ENCODE measurements at places on chromosomes 4 and X. TPM values are rescaled to one million over a fixed set of nuclear protein-coding genes. Genes with fewer than 3 reads are reported as not detected.

The GYG2 gene
- not detected for total RNA-seq

The NOX1 gene
- not detected for total RNA-seq

DNA sequence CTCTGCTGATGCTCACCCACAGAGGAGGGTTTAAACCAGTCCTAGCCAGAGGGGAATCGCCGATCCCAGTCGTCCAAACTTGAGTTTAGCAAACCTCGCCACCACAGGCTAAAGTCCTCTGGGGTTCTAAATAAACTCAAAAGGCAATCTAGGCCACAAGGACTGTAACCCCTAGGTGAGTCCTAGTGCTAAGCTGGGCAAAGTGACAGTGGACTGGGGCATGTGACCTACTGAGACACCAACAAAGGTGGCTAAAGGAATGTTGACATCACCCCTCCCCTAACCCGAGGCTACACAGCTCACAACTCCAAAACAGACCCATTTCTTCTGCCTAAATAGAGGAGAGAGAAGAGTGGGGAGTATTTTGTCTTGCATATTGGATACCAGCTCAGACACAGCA lies 142.8 kb upstream of the PRDX4 start:
- no peak for DNase-seq

The FAM133A gene
- not detected for total RNA-seq

- no peak for DNase-seq
Observed at GRCh38 chrX:17511556-17511955, 136.6 kb downstream of the NHS start.

- no peak for DNase-seq
Observed at GRCh38 chr4:8769645-8770517, 101.8 kb downstream of the HMX1 start.

The CYTL1 gene
- not detected for total RNA-seq

GRCh38 chr4:158094413-158095134 lies 78.3 kb downstream of the GASK1B start:
- no peak for DNase-seq

DNA sequence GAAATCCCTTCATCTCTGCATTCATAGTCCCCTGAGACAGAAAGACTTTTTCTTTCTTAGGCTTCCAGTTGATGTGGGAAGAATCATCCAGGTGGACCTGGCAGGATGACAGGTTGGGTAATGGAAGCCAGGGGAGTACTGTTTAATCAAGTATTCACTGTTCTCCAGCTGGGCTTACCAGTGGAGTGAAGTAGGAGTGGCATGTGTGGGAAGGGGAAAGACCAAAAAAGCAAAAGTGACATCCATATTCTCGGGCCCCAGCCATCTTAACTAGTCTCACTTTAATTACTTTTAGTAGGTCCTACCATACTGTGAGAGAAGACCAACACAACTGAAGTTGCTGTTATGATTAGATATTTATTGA lies 18.5 kb downstream of the VSIG4 start:
- DNase-seq = no peak

The TCEAL2 gene
- 1.1 TPM for total RNA-seq

The KCND1 gene
- total RNA-seq = 2.2 TPM

The ANXA3 gene
- total RNA-seq = not detected

GRCh38 chr4:183905593-183906488 lies 734 bp downstream of the STOX2 start:
- DNase-seq = no peak

DNA sequence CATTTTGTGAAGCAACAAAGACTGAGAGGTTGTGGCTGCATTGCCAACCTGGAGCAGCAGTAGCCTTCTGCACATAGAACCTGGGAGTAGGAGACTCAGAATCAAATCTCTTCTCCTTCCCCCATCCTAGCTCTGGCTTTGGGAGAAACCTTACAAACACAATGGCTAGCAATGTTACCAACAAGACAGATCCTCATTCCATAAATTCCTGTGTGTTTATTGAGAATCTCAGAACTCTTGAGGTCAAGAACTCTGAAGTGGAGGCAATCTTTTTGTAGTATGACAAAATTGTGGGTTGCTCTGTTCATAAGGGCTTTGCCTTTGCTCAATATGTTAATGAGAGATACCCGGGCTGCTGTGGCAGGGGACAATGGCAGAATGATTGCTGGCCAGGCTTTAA lies 406.7 kb upstream of the SPANXN1 start:
- DNase-seq = no peak

The SOD3 gene
- total RNA-seq = not detected

The TAF1 gene
- total RNA-seq = 62.5 TPM

The SYN1 gene
- total RNA-seq = 1.1 TPM

GRCh38 chrX:11766487-11766886 lies 8.4 kb downstream of the MSL3 start:
- no peak for DNase-seq

DNA sequence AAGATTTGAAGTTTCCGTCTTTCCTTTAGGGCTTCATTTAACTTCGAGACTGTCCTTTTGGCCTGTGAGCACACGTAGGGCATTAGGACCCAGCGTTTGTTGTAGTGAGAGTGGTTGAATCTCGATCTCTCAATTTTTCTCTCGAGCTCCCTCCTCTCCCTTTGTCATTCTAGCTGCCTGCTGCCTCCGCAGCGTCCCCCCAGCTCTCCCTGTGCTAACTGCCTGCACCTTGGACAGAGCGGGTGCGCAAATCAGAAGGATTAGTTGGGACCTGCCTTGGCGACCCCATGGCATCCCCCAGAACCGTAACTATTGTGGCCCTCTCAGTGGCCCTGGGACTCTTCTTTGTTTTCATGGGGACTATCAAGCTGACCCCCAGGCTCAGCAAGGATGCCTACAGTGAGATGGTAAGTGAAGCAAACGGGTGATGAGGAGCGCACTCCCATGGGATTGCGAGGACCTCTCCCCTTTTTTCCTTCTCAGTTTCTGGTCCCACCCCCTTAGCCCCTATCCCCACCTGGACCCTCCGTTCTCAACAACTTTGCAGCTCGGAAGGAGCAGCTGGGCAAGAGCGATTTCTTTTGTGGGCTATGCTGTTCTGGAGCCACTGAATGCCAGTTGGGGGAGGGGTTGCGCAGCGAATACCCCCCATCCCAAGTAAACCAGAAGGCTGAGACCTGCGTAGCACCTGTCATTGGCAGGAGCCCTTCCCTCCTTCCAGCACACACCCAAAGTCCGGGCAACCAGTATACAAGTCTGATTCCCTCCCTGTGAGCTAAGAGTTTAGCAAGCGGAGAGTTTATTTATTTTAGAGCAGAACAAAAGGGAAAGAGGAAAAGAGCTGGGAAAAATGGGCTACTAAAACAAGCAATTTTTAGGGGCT lies at the start of gene TMEM35A:
TMEM35A (plus strand) TSS at position 164 of the 883 bp plus-strand sequence; CDS start at position 288, 124 bp downstream.
- DNase-seq = no peak

DNA sequence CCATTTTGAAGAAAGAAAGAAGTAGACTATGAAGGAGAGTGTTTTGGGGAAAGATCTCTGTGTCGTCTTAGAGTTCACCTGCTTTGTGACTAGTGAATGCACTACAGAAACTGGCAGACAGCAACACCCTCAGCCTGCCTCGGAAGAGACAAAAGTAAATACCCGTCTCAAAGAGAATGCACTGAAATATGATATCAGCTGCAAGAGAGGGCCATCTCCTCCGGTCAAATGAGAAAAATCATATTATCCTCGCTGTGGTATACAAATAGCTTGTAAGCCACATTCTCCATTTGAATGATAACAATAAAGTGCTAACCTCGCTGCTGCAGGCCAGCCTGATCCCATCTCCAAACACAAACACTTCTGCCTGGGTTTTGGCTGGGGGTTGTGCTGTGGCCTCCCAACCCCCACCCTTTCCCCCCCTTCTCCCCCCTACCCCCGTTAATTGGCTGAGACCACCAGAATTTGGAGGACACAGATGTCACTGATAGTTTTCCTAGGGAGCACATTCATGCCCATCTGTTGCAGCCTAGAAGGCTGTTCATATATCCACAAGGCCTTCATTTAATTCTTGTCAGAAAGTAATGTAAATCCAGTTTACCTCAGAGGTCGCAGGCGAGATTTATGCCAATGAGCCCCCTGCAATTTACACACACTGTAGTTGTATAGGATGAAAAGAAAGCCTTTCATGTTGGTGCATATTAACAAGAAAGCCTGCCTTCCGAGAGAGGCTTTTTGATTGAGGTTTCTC lies 46.3 kb downstream of the ALPK1 start:
- DNase-seq = no peak

GRCh38 chr4:78612398-78613178 lies 61.0 kb downstream of the ANXA3 start:
- DNase-seq = no peak

The CT45A2 gene
- total RNA-seq = not detected

The PLXNA3 gene
- total RNA-seq = 78.6 TPM

The RHOXF2B gene
- total RNA-seq = not detected

GRCh38 chr4:74042681-74043080 lies 4.2 kb upstream of the CXCL3 start:
- DNase-seq = no peak

The TMEM144 gene
- not detected for total RNA-seq

The FGG gene
- not detected for total RNA-seq

The COX7B2 gene
- total RNA-seq = not detected

The TXK gene
- total RNA-seq = 53.2 TPM

DNA sequence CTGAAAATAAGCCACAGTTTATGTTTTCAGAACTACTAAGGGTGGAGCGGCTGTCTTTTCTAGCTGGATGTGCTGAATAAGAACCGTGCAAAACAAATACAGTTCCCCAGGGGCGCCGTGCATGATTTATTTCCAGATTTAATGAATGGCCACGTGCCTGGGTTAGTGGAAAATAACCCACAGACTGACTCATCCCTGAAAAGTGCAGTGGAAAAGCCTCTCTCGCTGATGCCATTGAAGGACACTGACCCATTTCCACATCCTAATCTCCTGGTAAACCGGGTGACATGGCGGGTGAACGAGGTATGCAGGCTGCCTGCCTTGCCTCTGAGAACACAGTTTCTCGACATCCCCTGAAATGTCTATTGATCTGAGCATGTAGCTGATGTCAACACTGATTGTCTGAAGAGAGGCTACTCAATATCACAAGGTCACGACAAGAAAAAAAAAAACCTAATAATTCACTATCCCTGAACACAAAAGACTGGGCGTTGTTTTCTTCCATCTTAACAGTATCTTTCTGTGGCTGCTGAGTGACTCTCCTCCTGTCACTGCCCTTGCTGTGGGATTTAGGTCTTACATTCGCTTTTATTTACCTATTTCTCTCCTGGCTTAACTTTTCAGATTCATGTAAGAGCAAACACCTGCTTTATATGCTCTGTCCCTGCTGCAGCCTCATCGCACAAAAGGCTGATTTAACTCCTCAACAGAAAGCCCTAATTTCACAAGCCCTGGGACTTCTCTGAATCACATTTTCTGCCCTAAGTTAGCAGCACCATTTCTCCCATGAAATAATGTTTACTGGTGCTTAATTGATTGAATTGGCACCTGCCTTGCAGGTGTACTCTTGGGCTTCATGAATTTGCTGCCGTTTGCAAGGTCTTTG lies 76.9 kb upstream of the SCOC start:
- DNase-seq = no peak

GRCh38 chrX:121254336-121254735 lies 206.9 kb downstream of the GLUD2 start:
- no peak for DNase-seq

- DNase-seq = no peak
Observed at GRCh38 chr4:101307899-101308298, 39.4 kb downstream of the PPP3CA start.

GRCh38 chrX:118780509-118780908 lies 43.1 kb upstream of the ZCCHC12 start:
- no peak for DNase-seq

Measured in T-helper 17 cell (primary cell).